Activated naive CD8-positive, alpha-beta T cell treated with anti-CD3 and anti-CD28 coated beads for 36 hours (primary cell): ENCODE measurements at places on chromosomes 4 and X.

DNA sequence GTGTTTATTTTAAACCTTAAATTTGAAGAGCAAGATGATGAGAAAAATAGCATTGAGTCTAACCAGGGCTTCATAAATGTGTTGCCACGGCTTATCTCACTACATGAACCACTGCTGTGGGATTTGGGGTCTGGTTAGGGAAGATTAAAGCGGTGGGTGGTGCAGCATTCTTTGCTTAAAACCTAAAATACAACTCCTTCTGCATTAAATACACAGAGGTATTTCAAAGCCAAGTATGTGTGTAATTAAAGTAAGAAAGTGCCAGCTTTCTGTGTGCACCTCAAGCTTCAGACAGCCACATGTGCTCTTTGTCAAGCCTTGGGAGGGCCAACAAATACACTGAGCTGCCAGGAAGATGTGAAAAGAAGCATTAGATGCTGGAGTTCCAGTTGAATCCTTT is 128.0 kb downstream of the CPE start:
- no peak for DNase-seq

- DNase-seq: no peak
These were observed 44.7 kb upstream of the FGF13 start for GRCh38 chrX:138756234-138756633.

GRCh38 chrX:146614663-146615478 is 194.7 kb upstream of the CXorf51B start:
- DNase-seq: no peak

DNA sequence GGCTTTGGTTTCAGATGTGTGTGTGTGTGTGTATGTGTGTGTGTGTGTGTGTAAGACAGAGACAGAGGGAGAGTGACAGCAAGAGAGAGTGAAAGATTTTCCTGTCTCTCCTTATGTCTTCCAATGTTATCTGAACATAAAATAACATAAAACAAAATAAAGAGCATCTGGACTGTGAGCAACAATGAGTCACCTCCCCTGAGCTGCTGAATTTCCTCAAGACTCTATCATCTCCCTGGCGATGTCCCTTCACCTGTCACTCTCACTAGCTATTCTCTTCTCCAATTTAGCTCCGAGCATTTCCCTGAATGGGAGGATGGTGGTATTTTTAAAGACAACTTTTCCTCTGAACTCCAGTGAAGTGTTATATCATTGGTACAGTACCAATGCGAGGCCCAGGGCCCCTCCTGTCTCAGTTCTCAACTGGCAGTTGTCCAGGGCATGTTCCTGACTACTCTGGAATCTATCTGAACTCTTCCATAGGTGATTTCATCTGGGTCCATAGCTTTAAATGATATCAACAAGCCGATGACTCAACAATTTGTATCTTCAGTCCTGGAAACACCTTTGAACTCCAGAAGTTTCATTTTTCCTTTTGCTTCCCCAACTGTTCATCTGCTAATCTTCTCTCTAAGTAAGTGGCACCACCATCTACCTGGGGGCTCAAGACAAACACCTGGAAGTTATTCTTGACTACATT is 195.0 kb upstream of the CLNK start:
- DNase-seq: no peak

DNA sequence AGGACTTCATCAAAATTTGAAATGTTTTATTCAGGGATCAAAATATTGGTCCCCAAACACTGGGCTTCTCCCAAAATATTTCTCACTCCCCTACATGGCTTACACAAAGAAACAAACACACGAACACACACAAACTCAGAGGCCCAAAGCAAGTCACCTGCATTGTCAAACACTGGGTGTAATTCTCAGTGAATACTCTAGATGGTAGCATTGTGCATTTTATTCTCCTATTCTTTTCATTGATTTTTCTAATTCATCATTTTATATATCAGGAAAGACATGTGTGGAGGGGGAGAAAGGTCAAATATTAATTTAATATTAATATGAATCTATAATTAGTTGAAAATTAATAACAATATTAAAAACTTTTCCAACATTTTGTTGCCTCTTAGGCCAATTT is 72.3 kb upstream of the TNMD start:
- no peak for DNase-seq

- no peak for DNase-seq
These were observed 25.2 kb downstream of the SOD3 start for GRCh38 chr4:24820541-24820940.

GRCh38 chrX:71017396-71017939 is 50.7 kb downstream of the SNX12 start:
- no peak for DNase-seq

- DNase-seq: no peak
These were observed 31.2 kb downstream of the RS1 start for GRCh38 chrX:18640686-18641085.

DNA sequence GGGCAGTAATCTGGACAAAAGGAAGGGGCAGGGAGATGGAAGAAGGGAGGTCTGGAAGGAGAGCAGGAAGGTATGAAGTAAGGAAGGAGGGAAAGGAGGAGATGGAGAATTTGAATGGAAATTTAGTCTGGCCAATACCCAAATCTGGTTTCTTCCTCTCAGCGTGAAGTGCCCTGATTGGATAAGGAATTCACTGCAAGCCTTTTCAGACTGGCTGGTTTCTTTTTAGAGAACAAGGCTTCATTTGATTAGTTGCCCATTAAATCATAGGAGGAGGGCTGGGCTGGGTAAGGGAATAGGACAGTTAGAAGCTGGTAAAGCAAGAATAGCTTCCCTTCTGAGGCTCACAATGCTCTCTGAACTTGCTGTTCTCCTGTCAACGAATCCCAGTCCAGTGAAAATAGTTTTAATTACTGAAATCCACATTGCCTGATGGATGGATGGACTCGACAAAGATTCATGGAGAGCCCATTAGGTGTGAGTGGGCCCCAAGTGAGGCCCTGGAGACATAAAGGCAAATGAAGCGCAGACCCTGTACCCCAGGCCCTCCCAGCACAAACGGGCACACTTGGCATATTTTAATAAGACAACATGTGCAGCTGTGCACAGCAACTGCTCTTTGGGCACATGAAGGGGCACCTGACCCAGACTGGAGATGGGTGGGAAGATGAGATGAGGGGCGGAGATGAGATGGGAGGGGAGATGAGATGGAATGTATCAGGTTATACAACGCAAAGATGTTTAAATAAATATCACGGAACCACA is 347.1 kb upstream of the GATB start:
- no peak for DNase-seq

DNA sequence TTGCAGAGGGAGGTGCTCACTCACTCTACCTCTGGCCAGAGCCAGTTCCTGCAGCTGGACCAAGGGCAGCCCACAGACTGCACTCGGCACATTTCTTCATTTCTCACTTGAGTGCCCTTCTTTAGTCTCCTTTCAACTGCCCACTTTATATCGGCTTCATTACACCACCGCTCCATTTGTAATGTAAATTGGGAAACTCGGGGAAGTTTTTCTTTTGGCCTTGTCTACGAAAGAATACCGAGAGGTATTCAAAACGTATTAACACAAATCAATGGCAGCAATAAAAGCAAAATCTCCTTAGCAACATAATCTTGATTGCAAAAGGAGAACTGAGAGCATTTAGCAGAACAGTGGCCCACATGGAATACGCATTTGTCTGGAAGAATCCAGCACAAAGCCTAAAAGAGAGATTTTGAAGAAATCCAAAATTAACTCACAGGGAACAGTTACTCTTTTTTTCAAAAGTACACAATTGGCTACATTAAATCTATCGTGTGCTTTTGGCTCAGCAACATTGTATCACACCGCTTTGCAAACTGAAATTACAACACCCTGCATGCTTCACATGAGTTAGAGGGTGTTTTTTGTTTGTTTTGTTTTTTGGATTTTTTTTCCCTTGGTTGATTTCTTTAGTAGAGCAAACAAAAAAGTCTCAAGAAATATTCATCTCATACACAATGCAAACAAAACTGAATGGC is 62.6 kb downstream of the CHIC2 start:
- no peak for DNase-seq

DNA sequence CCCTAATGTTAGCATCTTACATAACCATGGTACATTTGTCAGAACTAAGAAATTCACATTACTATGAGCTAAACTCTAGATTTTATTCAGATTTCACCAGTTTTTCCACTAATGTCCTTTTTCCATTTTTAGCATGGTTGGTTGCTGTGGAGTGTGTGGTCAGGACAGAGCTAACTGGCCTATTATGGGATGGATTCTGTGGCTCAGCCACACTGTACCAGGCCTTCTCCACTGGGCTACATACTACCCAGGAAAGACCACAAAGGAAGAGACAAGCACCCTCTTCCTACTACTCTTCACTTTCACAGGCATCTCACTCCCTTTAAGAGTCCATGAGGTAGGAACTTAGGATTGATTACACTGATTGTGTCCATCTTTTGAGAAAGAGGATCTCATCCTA is 67.4 kb downstream of the ZNF827 start:
- no peak for DNase-seq

GRCh38 chr4:67674098-67674497 is 26.9 kb downstream of the UBA6 start:
- no peak for DNase-seq

- DNase-seq: no peak
These were observed 312.7 kb upstream of the GATB start for GRCh38 chr4:152073351-152074087.

DNA sequence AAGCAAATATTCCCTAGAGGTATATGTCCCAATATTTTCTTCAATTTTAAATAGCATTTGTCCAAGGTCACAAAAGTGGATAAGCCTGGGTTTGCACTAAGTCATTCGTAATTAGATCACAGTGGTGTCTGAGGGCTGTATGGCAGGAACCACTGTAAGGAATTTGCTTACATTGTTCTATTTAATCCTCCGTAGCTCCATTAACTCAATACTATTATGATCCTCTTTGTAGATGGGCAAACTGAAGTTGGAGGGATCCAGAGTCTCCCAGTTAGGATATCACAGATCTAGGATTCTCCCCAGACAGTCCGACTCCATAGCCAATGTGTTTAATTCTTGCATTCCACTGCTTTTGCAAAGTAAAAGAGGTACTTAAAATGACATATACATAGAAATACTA is 242.7 kb upstream of the DCAF8L1 start:
- no peak for DNase-seq

- DNase-seq: no peak
These were observed 1440.2 kb downstream of the ADGRL3 start for GRCh38 chr4:62640296-62640695.

DNA sequence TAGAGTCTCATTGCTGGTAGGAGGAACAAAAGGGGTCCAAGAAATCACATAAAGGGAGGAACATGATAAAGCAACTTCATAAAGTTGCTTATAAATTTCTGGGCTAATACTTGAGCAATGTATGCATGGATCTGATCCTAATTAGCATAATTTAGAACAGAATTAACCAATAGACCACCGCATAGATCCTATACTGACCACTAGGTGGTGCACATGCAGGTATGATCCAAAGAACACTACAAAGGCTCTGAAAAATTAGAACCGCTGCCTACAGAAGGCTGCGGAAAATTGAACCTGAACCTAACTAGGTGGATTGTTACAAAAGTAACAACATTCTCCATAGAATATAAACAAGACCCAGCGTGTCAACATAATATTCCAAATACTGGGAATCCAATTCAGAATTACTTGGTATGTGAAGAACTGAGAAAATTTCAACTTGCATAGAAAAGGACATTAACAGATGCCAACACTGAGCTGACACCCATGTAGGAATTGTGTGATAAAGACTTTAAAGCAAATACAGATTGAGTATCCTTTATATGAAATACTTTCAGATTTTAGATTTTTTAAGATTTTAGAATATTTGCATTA is 23.3 kb downstream of the BRCC3 start:
- peak; percentile 5 for DNase-seq

DNA sequence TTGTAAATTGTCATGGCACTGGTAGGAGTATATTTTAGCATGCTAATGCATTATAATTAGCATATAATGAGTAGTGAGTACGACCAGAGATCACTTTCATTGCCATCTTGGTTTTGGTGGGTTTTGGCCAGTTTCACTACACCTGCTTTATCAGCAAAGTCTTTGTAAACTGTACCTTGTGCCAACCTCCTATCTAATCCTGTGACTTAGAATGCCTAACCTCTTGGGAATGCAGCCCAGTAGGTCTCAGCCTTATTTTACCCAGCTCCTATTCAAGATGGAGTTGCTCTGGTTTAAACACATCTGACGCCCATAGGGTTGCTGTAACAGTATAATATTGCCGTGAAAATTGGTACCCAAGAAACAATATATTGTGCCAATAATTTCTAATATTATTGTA is 159.4 kb downstream of the MAGEB5 start:
- DNase-seq: no peak

GRCh38 chrX:73683236-73683859 is 120.4 kb downstream of the CHIC1 start:
- DNase-seq: no peak

GRCh38 chrX:80430826-80431504 is 10.7 kb downstream of the TENT5D start:
- DNase-seq: no peak

- DNase-seq: no peak
These were observed 361 bp downstream of the TMEM128 start for GRCh38 chr4:4247696-4248028.

DNA sequence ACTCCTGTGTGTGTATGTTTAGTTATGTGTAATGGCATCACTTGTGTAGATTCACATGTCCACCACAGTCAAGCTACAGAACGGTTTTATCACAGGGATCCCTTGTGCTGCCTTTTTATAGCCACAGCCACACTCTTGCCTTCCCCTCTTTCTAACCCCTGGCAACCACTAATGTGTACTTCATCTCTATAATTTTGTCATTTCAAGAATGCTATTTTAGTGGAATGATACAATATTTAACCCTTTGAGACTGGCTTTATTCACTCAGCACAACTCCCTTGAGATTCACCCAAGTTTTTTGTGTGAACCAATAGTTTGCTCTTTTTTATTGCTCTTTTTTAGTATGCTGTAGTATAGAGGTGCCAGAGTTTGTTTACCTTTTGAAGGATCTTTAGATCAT is 112.1 kb downstream of the CDKL5 start:
- DNase-seq: no peak

DNA sequence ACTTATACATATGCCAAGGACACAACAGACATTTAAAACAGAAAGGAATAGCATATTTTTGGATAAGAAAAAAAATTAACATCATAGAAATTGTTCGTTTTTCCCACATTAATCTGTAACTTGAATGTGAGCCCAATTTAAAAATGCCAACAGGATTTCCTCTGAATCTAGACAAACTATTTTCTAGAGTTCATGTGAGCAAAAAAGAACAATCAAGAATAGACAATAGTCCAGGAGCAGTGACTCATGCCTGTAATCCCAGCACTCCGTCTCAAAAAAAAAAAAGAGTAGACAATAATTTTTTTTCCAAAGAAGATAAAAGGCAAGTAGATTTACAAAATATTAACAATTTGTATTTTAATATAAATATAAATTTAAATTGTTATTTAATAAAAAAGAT is 73.7 kb upstream of the DUSP21 start:
- DNase-seq: no peak

GRCh38 chr4:18398661-18399060 is 377.1 kb upstream of the LCORL start:
- DNase-seq: no peak

DNA sequence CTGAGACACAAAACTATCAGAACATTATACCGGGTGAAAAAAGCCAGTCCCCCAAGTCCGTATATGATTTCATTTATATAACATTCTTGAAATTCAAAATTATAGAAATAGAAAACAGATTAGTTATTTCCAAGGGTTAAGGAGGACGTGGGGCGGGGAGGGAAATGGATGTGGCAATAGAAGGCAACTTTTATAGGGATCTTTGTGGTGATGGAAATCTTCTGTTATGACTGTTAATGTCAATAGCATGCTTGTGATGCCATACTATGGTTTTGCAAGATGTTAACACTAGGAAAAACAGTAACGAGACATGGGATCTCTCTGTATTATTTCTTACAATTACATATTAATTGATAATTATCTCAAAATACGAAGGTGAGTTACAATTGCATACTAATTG is 96.4 kb downstream of the LNX1 start:
- no peak for DNase-seq
